CD4-positive, alpha-beta T cell treated with Interferon alpha-2 for 1 hour (primary cell): ENCODE measurements at places on chromosomes 7 and 10.

DNA sequence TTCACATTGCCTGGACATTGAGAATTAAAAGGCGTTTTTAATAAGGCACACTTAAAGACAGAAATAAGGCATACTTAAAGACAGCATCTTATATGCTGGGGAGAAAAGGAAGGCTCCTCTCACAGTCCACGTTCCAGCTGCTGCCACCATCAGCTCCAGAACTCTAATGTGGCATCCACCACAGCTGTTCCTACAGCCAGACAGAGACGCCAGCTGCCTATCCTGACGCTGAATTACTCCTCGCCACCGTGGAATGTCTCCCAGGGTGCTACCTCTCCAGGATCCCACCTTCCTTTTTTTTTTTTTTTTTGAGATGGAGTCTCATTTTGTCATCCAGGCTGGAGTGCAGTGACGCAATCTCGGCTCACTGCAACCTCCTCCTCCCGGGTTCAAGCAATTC is 30.8 kb downstream of the SLC37A3 start:
- DNase-seq, result no peak

- DNase-seq, result no peak
Measured at GRCh38 chr10:49552277-49552676, 13.4 kb upstream of the ERCC6 start.

DNA sequence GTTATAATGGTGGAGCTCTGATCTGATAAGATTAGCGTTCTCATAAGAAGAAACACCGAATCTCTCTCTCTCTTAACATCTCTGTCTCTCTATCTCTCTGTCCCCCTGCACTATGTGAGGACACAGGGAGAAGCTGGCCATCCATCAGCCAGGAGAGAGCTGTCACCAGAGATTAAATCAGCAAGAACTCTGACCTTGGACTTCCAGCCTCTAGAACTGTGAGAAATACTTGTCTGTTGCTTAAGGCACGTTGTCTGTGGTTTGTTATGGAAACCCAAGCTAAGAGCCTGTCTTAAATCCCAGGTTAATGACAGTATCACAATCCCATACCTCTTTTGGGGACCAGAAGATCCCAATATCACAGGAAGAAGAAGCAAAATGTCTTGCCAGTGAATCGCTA is 132.0 kb upstream of the AKR1E2 start:
- DNase-seq, result no peak

DNA sequence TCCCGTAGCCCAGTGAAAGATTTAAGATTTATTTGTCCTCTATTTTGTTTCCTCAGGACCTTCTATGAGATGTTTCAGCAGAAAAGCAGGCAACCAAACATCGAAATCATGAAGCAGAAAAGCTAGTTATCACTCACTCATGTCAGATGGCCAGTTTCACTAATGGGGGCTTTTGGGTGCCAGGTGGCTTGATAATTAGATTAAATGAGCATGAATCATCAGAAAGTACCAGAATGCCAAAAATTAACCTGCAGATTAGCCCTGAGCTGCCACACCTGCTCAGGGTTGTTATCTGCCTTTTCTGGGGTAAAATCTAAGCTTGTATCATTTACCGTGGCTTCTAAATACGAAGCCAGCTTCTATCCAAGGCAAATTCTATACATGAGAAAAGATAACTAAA is 1017.5 kb downstream of the XPNPEP1 start:
- no peak for DNase-seq

DNA sequence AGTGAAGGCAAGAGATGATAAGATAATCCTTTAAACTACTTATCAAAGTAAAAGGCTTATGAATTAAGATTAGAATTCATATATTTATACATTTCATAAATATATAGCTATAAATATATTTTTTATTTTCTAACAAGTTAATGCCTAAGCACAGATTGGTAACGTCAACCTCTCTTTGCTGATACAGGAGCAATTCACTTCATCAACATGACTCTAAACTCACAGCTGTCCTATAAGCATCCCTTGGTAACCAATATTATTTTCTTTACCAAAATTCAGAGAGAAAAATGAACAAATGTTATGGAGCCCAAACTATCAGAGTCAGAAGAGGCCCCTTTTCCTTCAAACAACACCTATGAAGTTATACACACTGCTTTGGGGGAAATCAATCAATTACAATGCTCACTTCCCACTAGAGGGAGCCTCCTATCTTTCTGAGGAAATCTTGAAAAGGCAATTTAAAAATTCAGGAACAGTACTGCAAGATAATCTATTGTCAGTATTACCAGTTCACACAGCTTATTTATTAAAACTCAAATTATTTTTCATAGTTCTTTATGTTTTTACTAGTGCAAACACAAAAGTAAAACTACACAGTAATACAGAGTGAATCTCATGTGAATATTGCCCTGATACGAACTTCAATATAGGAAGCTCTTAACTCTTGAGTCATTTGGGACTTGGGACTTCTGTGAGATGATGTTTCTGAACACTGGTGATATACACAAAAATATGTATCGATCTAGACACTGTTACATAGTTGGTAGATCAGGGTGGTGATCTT is 51.0 kb upstream of the NOBOX start:
- no peak for DNase-seq

DNA sequence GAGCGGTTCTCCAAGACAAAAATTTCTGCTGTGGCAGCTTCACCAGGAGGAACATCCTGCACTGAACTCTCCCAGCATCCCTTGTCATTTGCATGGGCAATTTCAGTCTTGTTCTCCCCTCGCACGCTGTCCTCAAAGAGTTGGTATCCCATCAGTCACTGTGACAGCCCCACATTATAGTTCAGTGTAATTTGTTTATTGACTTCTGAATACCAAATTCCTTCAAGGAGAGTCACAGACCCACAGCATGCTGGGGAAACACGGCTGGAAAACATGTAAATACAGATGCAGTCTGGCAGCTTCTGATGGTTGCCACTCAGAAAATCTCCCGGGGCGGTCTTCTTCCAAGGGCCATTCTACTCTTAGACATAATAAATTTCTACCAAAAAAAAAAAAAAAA is 151.0 kb upstream of the NEBL start:
- DNase-seq, result no peak

DNA sequence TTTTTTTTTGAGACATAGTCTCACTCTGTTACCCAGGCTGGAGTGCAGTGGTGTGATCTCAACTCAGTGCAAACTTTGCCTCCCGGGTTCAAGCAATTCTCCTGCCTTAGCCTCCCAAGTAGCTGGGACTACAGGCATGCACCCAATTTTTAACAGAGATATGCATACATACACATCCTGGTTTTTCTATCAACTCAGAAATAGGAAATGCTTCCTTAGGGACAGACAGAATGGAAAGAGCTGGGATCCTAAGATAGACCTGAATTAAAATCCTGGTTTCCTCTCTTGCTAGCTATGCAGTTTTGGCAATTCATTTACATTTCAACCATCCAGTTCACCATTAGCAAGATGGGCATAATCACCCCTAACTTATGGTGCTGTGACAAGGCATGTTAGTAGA is 347.5 kb downstream of the GPAM start:
- DNase-seq, result no peak

DNA sequence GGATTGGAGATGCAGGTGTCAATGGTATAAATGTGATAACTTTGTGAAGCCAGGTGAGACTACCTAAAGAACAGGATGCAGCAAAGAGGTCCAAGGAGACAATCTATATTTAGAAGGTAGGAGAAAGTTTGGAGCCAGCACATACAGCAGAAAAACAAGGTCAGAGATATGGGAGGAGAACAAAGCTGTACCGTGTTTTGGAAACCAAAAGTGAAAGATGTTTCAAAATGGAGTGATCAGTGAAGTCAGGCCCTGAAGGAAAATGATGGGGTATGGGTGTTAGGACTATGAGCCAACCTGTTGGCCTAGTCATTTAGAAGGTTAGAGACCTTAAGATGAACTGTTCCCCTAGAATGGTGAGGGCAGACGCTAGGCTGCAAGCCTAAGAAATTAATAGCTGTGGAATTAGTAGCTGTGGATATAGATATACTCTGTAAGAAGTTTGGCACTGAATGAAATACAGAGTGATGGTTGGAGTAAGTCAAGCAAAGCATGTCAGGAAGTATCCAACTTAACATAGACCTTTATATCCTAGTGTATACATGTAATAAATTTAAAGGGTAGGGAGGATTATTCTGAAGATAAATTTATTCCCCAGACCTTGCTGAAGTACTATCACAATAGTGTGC is 149.8 kb upstream of the WNT16 start:
- DNase-seq, result no peak
